Stimulated activated CD8-positive, alpha-beta memory T cell treated with anti-CD3 and anti-CD28 coated beads, Interleukin-4, amount 100 ng/mL, for 1 hour (primary cell): ENCODE measurements at places on chromosomes 3 and 15.

DNA sequence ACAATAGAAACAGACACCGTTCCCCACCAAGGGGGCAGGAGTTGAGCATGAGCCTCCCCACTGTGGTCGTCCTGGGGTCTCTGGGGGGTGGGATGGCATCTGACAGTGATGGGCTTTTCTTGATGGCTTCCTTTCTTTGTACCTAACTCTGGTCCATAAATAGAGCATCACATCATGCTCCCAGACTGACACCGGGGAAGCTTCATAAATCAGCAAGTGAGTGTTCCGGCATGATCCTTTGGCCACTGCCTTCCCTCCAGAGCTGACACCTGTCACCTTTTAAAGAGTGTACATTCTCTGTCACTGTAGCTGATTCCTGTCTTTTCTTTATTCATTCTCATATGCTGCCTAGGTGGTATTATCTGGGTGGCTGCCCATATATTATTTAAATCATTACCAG lies 129.9 kb downstream of the ROBO2 start:
- DNase-seq = no peak

GRCh38 chr3:188152660-188153436 lies 1.1 kb upstream of the LPP start:
- DNase-seq = no peak

- no peak for DNase-seq
These were observed 1.7 kb downstream of the PKM start for GRCh38 chr15:72229076-72229946.

GRCh38 chr3:126245811-126246727 lies 65.7 kb upstream of the ALDH1L1 start:
- DNase-seq = no peak

DNA sequence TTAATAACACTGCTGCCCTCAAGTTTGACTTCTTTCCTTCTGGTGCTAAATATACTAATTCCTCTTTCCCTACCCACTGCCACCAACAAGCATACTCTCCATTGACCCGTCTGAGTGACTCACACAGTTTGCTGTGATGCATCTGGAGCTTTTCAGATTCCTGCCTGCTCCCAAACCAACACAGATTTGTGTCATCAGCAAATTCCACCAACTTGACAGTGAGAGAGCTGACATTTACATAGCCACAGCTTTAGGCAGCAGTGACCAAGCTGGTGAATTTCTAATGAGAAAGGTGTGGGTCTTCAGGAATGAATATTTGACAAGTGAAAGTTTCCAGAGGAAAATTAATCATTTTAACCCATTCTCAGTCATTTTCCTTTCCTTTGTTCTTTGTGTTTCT lies 96.5 kb upstream of the PRICKLE2 start:
- DNase-seq = no peak

DNA sequence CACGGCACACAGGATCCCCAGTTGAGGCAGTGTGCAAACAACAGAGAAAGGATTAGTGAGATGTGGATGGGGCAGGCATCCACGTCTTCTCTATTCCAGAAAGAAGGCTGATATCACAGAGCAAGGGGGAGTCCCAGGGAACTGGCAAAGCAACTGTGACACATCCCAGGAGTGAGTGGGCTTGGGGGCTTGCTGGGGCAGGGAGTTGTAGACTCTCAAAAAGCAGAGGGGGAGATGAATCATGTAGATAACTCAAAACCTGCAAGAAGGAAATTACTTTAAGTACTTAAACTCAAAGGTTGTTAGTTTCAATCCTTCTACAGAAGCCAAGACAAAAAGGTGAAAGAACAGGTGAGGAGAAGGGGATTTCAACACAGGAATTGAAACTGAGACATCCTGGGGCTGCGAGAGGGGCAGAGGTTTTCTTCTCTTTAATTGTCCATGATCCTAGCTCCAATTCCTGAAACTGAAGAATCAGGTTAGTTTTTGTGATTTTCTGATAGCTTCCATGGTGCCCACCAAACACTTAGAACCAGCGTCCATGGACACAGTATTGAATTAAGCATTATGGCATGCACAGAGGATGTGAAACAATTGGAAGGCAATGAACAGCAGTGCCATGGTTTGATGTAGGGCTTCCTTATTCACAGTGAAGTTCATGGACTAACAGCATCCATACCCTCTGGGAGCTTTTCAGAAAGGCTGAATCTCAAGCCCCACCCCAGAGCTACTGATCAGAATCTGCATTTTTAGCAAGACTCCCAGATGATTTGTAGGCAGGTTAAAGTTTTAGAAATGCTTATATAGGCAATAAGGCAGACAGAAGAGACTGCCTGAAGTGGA lies 52.0 kb downstream of the CCR3 start:
- DNase-seq = no peak

GRCh38 chr3:101725194-101725889 lies 928 bp downstream of the CEP97 start:
- DNase-seq = no peak

- no peak for DNase-seq
These were observed 37.0 kb downstream of the MAPK6 start for GRCh38 chr15:52056001-52056400.

- DNase-seq = no peak
These were observed 988 bp upstream of the NFKBIZ start for GRCh38 chr3:101848326-101848725.

DNA sequence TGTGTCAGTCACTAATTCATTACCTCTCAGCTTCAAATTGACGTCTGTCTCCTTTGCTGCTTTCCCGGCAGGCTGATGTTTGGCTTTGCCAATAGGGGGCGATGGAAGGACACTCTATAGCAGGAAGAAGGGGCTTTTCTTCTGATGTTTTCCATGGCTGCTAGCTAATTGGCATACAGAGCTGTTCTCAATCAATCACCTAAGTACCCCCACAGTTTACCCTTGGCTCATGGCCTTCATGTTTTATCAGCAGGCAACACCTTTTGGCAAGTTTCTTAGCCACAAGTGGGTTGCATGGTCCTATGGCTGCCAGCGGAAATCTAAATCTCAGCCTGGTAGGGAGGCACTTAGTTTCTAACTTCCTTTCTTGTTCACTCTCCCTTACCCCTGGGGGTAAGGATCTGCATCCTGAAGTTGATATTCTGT lies 45.0 kb downstream of the ESYT3 start:
- DNase-seq = no peak
